ENCODE measurements at places on chromosomes 6 and 20.
A peak's percentile ranks its signal among the peaks of the same experiment; 100 is the strongest.

GRCh38 chr20:50218987-50219435 is 28.4 kb downstream of the CEBPB start:
- DNase-seq = no peak

DNA sequence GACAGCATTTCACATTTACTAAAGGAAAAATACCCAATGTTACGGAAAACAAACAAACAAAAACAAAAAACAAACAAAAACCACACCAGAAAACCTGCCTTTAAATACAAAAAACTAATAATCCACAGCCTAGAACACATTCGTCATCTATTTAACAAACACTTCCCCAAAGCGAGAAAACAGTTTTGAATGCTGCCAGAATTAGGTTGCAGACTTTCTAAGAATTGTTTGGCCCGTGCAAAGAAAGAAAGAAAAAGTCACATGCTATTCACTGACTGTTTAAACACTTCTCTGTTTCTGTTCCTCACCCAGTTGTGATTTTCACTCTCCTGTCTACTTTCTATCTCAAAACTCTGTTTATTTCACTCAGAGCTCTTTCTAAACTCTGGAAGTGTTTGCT is 52.5 kb downstream of the BCAS1 start:
- DNase-seq = no peak

DNA sequence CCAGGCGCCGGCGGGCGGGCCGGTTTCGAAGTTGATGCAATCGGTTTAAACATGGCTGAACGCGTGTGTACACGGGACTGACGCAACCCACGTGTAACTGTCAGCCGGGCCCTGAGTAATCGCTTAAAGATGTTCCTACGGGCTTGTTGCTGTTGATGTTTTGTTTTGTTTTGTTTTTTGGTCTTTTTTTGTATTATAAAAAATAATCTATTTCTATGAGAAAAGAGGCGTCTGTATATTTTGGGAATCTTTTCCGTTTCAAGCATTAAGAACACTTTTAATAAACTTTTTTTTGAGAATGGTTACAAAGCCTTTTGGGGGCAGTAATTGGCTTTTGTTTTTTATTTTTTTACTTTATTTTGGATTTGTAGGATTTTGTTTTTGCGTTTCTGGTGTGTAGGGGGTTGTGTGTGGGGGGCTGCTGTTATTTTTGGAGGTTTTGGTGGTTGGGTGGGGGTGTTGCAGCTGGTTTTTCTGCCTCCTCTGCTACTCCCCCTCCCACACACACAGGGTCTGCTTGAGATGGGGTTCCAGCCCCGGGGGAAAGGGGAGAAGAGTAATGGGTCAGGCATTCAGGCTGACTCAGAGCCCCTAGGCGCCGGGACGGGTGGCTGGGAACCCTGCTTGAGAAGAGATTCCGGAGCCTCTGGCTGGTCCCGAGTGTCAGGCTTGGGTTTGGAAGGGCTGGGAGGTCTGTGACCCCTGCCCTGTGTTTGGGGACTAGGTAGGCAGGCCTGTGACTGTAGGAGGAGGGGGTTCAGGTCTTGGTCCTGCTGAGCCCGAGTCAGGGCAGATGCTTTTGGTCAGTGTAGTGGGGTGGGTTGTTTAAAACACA is 2.0 kb downstream of the CEBPB start:
- DNase-seq = peak; percentile 86

- DNase-seq = no peak
Measured at GRCh38 chr6:166308033-166308768, at the start of gene PRR18. Gene PRR18, minus strand, starts transcription at chr6:166308392. Its CDS starts 250 bp downstream, at chr6:166308142.

GRCh38 chr20:51628533-51629398 is 86.2 kb upstream of the NFATC2 start:
- DNase-seq = peak; percentile 30
